ENCODE measurements at places on chromosomes 6 and 20.

DNA sequence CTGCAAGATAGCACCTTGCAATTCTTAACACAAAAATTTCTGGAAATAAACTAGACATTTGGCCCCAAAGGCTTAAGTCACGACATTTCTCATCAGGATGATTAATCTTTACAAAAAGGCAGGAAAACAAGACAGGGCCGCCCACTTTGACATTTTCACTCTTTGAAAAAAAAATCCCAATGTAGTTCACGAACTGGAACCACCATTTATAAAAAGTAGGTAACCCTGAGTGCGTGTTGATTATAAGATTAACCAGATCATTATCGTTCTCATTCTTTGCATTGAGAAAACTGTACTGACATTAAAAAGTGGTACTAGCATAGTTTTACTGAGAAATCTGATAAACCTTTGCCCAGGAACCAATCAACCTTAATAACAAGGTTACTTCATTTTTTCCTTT lies 108.8 kb downstream of the HUS1B start:
- DNase-seq, result no peak

- no peak for DNase-seq
Measured at GRCh38 chr6:79470728-79471127, 66.5 kb downstream of the LCA5 start.

GRCh38 chr6:166739117-166739975 lies 112.3 kb upstream of the RPS6KA2 start:
- DNase-seq, result no peak

GRCh38 chr6:90533615-90534336 lies 53.1 kb downstream of the MAP3K7 start:
- no peak for DNase-seq

DNA sequence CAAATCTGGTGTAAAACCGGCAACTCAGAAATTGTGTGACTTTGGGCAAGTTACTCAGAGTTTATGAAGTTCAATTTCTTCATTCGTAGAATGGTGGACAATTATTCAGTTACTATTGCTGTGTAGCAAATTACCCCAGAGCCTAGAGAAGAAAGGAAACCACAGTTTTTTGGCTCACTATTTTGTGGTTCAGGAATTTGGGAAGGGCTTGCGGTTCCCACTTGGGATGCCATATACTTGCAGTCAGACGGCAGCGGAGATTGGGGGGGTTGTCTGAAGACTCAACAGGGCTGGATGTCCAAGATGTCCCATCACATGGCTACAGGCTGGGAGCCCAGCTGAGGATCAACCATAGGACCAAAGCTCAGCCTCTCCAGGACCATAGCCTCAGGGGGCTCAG lies 108.1 kb downstream of the PCSK2 start:
- no peak for DNase-seq

DNA sequence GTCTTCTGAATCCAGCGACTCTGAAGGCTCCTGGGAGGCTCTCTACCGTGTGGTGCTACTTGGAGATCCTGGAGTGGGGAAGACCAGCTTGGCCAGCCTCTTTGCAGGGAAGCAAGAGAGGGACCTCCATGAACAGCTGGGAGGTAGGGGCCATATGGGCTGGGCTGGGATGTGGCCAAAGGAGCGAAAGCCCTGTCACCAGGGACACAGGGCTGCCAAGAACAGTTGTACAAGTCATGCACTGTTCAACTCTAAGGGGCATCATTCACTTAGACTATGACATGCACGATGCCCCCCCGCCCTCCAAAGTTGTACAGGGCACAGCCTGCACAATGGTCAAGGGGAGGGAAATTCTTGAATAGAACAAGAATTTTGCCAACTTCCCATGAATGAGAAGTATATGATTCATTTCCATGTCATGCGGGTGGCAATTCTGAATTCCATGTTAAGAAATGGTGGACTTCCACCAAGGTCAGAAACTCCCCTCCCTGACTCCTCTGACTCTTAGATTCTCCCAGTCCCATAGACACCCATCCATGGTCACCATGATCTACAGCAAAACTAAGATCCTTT lies 1.6 kb downstream of the REM1 start:
- peak; percentile 91 for DNase-seq
